Cerebellar nuclear complex (tissue), 1 donor: ENCODE measurements at places on chromosomes 13 and 19.

DNA sequence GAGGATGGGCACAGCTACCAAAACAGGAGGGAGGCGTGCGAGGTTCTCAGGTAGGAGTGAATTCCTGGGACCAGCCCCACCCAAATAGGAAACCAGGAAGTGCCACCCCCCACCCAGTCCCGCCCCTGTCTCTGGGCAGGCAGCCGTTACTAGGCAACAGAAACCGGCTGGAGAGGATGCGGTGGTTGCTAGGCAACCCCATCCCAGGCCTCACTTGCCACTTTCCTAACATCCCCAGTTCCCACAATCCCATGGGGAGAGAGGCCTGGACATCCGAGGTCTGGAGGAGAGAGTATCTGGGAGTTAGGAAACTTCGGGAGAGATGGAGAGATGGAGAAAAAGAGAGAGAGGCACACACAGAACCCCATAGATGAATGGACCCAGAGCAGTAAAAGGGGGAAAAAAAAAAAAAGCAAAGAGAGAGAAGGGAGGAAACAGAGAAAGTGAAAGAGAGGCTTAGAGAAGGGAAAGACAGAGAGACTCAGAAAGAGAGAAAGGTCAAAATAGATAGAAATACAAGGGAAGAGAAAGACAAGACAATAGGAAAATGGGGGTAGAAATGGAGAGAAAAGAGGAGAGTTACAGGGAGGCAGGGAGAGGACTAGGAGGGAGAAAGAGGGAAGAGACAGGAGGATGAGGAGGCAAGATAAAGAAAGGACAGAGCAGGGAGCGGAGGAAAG is 3.8 kb downstream of the GRIK5 start:
- DNase-seq, result no peak

- no peak for DNase-seq
Measured at GRCh38 chr13:63307228-63307627, 1891.6 kb upstream of the PCDH20 start.

- DNase-seq, result no peak
Measured at GRCh38 chr19:47561440-47562057, 11.4 kb downstream of the ZNF541 start.

DNA sequence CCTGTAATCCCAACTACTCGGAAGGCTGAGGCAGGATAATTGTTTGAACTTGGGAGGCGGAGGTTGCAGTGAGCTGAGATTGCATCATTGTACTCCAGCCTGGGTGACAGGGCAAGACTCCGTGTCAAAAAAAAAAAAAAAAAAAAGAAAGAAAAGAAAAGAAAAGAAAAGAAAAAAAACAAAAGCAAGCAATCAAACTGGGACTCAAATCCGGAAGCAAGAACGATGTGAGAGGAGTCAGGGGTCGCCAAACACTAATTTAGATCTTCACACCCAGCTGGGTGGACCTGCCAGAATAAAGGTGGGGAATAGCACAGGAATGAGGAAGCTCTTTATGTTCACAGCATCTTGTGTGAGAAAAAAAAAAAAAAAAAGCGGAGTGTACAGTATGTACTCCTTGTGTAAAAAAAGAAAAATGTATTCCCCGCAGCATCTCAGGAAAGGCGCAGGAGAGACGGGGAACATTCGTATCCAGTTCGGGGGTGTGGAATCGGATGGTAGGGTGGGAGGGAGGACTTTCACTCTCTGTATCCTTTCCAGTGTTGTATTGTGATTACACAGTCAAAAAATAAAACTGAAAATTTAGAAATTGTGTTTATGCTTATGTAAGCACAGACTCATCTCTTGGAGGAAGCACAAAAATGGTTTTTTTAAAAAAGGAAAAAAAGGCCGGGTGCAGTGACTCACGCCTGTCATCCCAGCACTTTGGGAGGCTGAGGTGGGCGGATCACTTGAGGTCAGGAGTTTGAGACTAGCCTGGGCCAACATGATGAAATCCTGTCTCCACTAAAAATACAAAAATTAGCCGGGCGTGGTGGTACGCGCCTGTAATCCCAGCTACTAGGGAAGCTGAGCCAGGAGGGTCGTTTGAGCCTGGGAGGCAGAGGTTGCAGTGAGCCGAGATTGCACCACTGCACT is 7.6 kb downstream of the DNAJB1 start:
- DNase-seq, result no peak

DNA sequence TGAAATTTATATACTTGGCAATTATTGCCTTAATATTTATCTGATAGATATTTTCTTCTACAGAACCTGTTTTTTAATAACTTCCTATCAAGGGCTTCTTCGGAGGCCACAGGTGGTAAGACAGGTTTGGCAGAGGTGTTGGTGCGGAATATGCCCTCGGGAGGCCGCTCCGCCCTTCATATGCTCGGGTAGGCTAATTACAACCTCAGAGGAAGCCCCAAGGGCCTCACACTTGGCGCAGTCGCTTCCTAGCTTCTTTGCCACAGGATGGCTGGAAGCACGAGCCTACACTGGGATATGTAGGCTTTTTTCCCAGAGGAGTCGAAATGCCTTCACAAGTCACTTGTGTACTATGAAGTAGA is 68.8 kb downstream of the LMO7 start:
- no peak for DNase-seq

GRCh38 chr19:40642757-40643305 is 41.7 kb downstream of the LTBP4 start:
- DNase-seq, result no peak

DNA sequence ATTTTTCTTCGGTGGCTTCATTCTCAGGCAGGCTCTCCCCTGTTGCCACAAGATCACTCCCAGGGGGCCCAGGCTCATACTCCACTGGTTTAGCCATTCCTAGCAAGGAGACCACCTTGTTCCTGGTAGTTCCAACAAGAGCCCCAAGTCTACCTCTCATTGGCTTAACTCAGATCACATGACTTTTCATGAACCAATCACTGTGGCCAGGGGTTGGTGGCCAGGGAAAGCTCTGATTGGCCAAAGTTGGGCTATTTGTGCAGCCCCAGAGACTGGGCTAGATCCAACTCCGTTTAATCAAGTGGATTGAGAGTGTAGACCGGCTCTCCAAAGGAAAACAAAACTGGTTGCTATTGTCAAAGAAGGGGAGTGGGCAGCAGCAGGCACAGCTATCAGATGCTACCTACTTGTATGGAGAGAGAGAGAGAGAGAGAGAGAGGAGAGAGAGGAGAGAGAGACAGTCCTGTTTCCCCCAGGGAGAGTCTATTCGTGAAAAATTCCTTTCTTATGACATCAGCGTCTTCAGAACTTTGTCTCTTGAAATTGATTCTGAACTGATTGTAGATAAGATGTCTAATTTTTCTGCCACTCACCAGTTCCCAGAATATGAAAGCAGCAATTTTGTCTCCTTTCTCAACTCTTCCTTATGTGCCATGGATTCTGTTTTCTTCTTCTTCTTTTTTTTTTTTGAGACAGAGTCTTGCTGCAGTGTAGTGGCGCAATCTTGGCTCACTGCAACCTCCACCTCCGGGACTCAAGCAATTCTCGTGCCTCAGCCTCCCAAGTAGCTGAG is 5.9 kb downstream of the CEACAM19 start:
- no peak for DNase-seq

GRCh38 chr19:47802521-47803043 is 1.8 kb downstream of the TPRX1 start:
- DNase-seq, result no peak
